ENCODE measurements at places on chromosomes 7 and 10.

DNA sequence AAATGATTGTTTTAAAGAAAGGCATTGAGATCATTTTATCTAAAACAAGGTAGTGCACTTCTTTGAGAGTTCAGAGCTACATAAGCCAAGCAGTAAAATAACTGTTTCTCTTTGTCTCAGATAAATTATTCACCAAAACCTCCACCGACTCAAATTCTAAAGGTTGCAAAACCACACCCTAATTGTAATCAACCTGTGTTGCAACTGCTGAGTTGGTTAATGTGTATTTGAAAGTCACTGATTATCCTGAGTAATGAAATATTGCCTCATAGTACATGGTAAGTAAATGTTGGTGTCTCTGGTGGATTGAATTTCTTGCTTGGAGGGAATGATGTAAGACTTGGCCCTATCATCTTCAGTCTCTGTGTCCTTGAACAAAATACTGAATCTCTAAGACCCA, 35.9 kb upstream of the CYP2C9 start:
- no peak for DNase-seq

GRCh38 chr10:92757711-92758104, 68.0 kb downstream of the HHEX start:
- no peak for DNase-seq

GRCh38 chr7:18995270-18995671, 122.2 kb downstream of the TWIST1 start:
- DNase-seq: no peak

DNA sequence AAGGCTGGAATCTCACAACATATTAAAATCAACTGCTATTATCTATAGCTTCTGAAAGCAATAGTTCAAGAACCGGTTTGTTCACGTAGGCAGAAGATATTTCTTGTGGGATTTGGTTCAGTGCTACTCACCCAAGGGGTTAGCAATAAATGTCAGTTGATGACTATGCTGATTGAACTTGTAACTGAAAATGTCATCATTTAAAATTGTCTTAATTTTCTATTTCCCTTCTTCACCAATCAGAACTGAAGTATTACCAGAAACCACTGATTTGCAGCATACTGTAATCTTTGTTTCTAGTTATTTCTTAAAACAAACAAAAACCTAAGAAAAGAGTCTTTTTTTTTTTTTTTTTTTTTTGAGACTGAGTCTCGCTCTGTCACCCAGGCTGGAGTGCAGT, 46.1 kb downstream of the CPEB3 start:
- DNase-seq: no peak

DNA sequence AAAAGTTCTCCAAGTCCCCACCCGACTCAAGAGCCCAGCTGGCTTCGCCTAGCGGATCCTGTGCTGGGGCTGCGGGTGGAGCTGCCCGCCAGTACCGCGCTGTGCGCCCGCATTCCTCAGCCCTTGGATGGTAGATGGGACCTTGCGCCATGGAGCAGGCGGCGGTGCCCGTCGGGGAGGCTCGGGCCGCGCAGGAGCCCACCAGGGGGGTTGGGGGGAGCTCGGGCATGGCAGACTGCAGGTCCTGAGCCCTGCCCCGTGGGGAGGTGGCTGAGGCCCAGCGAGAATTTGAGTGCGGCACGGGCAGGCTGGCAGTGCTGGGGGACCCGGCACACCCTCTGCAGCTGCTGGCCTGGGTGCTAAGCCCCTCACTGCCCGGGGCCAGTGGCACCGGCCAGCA, 57.0 kb downstream of the TBC1D12 start:
- no peak for DNase-seq

All from sciatic nerve (tissue), 2 donors.